ENCODE measurements at places on chromosomes 5 and 9.

GRCh38 chr5:82640916-82641315 lies 362.8 kb upstream of the RPS23 start:
- DNase-seq: peak; percentile 31

- no peak for DNase-seq
Measured at GRCh38 chr9:130634801-130635200, 29.6 kb upstream of the PRDM12 start.

- DNase-seq: no peak
Measured at GRCh38 chr9:116452634-116453033, 234.5 kb upstream of the TRIM32 start.

- DNase-seq: peak; percentile 58
Measured at GRCh38 chr5:35777358-35778087, 79.2 kb upstream of the IL7R start.

DNA sequence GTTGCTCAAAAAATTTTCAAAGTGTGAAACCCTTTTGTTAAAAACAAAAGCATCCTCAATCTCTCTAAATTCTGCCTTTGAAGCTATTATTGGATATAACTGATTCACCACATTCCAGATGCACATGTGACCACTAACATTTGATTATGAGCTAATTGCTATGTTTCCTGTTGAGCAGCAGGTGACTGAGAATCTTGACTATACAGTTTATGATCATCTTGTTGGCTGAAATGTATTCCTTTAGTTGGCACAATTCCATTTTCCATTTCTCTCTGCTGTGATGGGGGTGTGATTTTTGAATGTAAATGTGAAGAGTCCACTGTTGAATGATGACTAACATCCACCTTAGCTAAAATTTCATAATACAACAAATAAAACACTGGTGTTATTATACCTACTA lies 10.7 kb downstream of the LYSMD3 start:
- DNase-seq: no peak

- no peak for DNase-seq
Measured at GRCh38 chr9:126521089-126521488, 92.6 kb upstream of the LMX1B start.

GRCh38 chr5:91281401-91281800 lies 101.7 kb downstream of the ARRDC3 start:
- no peak for DNase-seq

GRCh38 chr5:128082551-128083032 lies 974 bp upstream of the SLC12A2 start:
- no peak for DNase-seq

GRCh38 chr9:74275872-74276508 lies 221.1 kb upstream of the RORB start:
- no peak for DNase-seq

- DNase-seq: no peak
Measured at GRCh38 chr9:125493881-125494652, 212.9 kb downstream of the MAPKAP1 start.

GRCh38 chr9:75892216-75892911 lies 1.9 kb downstream of the PCSK5 start:
- DNase-seq: peak; percentile 36

DNA sequence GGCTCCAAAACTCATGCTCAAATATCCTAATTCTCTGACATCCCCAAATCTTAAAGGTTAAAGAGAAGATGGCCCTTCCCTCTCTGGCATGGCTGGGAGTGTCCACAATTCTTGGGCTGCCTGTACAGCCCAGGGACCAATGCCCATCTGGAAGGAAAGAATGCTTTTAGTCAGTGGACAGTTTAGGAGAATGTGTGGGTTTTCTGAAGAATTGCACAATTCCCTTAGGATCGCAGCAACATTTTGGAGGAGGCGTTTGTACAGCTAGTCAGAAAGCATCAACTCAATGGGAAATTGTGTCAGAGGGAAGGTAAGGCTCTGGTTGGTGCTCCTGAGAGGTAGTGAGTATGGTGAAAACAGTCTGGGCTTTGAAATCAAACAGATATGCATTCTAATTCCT lies 15.0 kb downstream of the FAM193B start:
- no peak for DNase-seq

DNA sequence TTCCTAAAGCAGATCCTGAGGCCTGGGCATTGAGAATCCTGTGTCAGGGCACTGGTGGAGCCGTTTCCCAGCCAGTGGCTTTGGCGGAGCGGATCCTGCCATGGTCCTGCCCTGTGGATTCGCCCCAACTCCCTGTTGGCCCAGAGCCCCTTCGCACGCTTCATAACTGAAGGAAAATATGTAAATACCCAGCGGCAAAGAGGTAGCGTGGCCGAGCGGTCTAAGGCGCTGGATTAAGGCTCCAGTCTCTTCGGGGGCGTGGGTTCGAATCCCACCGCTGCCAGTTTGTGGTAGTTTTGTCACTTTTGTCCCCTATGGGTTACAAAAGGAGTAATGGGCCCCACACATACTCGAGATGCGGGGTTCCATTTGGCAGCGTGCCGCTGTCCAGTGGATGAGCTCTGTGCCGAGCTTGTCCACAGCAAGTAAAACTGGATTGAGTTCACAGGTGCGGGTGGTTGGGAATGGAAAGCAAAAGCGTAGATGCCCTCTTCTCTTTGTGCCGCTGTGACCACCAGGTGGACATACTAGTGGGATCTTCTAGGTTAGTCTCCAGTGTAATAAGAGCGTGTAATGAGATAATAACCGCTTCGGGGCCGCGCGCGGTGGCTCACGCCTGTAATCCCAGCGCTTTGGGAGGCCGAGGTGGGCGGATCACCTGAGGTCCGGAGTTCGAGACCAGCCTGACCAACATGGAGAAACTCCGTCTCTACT lies 17.3 kb downstream of the TRIM7 start:
- peak; percentile 63 for DNase-seq

DNA sequence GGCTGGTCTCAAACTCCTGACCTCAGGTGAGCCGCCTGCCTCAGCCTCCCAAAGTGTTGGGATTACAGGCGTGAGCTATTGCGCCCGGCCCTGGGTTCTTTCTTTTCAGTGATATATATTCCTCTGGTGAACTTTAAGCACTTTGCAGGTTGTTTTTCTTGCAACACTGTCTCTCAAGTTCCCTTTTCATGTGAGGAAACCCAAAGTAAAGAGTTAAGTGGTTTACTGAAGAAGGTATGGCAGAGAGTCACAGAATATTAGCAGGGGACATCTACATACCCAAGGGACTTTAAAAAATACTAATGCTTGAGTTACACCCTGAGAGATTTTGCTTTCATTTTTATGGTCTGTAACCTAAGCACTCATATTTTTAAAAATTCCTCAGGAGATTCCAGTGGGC lies 6.7 kb upstream of the GAPT start:
- DNase-seq: no peak

Measured in putamen (tissue), 1 donor.